Smooth muscle cell of trachea (primary cell): ENCODE measurements at places on chromosomes 12 and 14. TPM values are rescaled to one million over a fixed set of nuclear protein-coding genes. Genes with fewer than 3 reads are reported as not detected.

Gene SYT1
- total RNA-seq, result 1.3 and 1.6 TPM in 2 replicates

Gene PIWIL1
- 0.17 TPM in 1 of 2 replicates, not detected in the other for total RNA-seq

Gene C1QL4
- 0.17 and 0.29 TPM in 2 replicates for total RNA-seq

Gene FAM90A1
- 0.33 TPM in 1 of 2 replicates, not detected in the other for total RNA-seq

Gene TSHR
- total RNA-seq, result 0.33 TPM in 1 of 2 replicates, not detected in the other

Gene NR1H4
- total RNA-seq, result not detected in 2 replicates

Gene TMPRSS12
- total RNA-seq, result not detected in 2 replicates

Gene CD4
- 0.15 and 2.2 TPM in 2 replicates for total RNA-seq

Gene ASCL1
- not detected in 2 replicates for total RNA-seq

Gene GOLT1B
- 39.9 and 50.9 TPM in 2 replicates for total RNA-seq

Gene RNASE1
- total RNA-seq, result not detected in 2 replicates

Gene NEDD1
- total RNA-seq, result 21.2 and 36.1 TPM in 2 replicates

Gene JDP2
- 48.6 and 102 TPM in 2 replicates for total RNA-seq

Gene AKAP5
- total RNA-seq, result 0.17 and 0.29 TPM in 2 replicates

Gene RPS6KA5
- total RNA-seq, result 1.7 and 3.2 TPM in 2 replicates

Gene OTOGL
- under 0.01 and 0.29 TPM in 2 replicates for total RNA-seq

Gene SCNN1A
- under 0.01 TPM in 1 of 2 replicates, not detected in the other for total RNA-seq

Gene KCNH3
- total RNA-seq, result under 0.01 and 0.33 TPM in 2 replicates

Gene ASIC1
- total RNA-seq, result 1.5 and 4.6 TPM in 2 replicates

Gene CD27
- 0.17 TPM in 1 of 2 replicates, not detected in the other for total RNA-seq

Gene WIF1
- 0.15 and 0.66 TPM in 2 replicates for total RNA-seq

Gene BDKRB1
- total RNA-seq, result 9.7 and 37.2 TPM in 2 replicates

Gene KCNK13
- not detected in 2 replicates for total RNA-seq

Gene BEST3
- not detected in 2 replicates for total RNA-seq

Gene KCNJ8
- total RNA-seq, result 7.3 and 10.6 TPM in 2 replicates

Gene KLRB1
- total RNA-seq, result not detected in 2 replicates

Gene EPYC
- 0.15 TPM in 1 of 2 replicates, not detected in the other for total RNA-seq

Gene ZNF839
- 6.8 and 12.8 TPM in 2 replicates for total RNA-seq

Gene C14orf132
- total RNA-seq, result 31.9 and 59.4 TPM in 2 replicates

Gene C12orf50
- total RNA-seq, result 0.17 TPM in 1 of 2 replicates, not detected in the other

Gene PIP4K2C
- 17.0 and 20.2 TPM in 2 replicates for total RNA-seq

Gene NRL
- 0.83 and 0.87 TPM in 2 replicates for total RNA-seq

Gene TMEM63C
- not detected in 2 replicates for total RNA-seq

Gene SLCO1A2
- total RNA-seq, result not detected in 2 replicates

Gene IGF1
- total RNA-seq, result under 0.01 and 0.83 TPM in 2 replicates

Gene CMKLR1
- total RNA-seq, result 0.33 TPM in 1 of 2 replicates, not detected in the other

Gene FOXJ2
- 8.0 and 8.3 TPM in 2 replicates for total RNA-seq

Gene ACAD10
- total RNA-seq, result 30.4 and 35.2 TPM in 2 replicates

Gene MMP19
- 8.4 and 12.1 TPM in 2 replicates for total RNA-seq

Gene OR4K13
- not detected in 2 replicates for total RNA-seq

Gene PZP
- total RNA-seq, result not detected in 2 replicates

Gene CSRP2
- 6.0 and 10.8 TPM in 2 replicates for total RNA-seq
